ENCODE measurements at places on chromosomes 12 and 14.

GRCh38 chr14:94337274-94337673 is 14.1 kb upstream of the SERPINA6 start:
- no peak for DNase-seq

GRCh38 chr12:128567730-128568129 is 256.0 kb downstream of the SLC15A4 start:
- no peak for DNase-seq

- DNase-seq, result no peak
Measured at GRCh38 chr14:46137786-46138185, 513.8 kb downstream of the RPL10L start.

DNA sequence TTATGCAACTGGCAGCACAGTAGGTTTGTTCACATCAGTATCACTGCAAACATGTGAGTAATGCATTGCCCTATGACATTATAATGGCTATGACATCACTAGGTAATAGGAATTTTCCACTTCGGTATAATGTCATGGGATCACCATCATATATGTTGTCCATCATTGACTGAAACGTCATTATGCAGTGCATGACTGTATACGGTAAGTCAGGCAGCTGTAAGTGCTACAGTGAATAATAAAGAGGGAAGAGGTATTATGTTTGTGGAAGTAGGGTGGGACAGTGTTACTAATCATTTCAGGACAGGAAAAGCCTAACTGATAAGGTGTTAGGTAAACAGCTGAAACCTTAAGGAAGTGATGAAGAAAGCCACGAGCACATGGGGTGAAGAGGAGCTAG is 68.1 kb downstream of the ANO4 start:
- DNase-seq, result peak; percentile 34

GRCh38 chr12:100234591-100235304 is 32.1 kb downstream of the DEPDC4 start:
- DNase-seq, result peak; percentile 76

- no peak for DNase-seq
Measured at GRCh38 chr14:103724116-103724515, 8.5 kb downstream of the ZFYVE21 start.

DNA sequence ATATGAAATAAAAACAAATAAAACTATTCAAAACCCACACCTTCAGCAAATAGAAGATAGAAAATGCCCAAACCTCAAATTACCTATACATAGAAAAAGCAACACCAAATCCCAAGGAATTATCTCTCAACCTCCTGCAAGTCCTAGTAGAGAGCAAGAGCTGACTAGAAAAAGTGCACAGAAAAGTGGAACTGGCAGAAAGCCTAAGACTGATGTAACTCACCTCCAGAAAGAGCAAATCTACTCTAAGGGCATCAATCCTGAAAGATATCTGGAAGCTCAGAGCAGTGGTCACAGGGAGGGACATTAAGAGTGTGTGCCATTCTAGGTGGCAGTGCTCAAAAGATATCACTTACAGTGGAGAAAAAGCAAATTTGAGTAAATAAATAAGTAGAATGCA is 62.1 kb upstream of the PLEKHG7 start:
- DNase-seq, result peak; percentile 21

GRCh38 chr12:1502379-1502720 is 92.0 kb downstream of the FBXL14 start:
- peak; percentile 20 for DNase-seq

DNA sequence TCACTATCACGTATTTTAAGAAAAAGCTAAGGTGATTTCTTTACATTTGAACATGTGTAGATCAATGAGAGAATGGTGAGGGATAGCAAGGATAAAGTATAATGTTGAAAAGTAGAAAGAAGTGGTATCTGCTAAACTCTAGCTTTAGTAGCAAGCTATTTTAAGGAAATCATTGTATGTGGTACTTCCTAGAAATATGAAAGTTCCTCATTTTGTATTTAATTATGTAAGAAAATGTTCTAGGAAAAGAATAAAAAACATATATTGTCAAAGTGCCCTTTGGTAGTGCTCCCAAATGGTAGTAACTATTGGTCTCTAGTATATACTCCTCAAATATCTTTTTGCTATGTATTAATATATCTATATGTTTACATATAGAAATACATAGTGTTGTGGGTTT is 35.7 kb downstream of the RAB21 start:
- no peak for DNase-seq

DNA sequence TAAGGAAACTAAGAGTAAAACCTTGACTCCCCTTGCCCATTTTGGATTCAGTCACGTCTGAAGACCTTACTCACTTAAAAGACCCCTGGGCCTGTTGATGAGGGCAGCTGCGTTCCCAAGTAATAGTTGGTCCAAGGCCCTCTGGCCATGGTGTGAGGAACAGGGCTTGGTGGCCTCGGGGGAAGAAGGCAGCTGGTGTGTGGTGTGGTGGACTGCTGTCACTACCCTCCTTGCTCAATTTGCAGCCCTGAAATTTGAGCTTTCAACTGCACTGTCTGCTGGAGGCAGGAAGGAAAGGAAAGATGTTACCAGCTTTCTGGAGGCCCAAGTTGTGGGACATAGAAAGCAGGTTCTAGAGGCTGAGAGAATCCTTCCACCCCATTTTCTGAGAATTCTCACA is 128.2 kb downstream of the SLC38A6 start:
- peak; percentile 52 for DNase-seq

GRCh38 chr14:54040846-54041245 is 84.2 kb upstream of the BMP4 start:
- no peak for DNase-seq

DNA sequence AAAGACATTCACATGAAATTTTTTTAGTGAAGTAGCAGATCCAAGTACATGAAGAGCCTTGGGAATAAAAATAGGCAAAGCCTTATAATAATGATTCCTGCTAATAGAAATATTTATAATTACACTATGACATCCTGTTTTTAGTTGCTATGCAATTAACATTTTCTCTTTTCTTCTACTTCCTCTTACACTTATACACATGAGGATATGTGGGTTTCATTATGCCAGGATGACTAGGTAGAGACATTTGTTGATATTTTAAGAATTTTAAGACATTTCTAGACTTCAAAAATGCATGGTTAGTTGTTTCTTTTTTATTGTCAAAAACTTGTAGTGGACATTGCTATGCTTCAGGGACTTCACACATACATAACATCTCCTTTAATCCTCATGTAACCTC is 326.8 kb downstream of the SYT1 start:
- no peak for DNase-seq

GRCh38 chr12:78062786-78063185 is 232.1 kb downstream of the NAV3 start:
- peak; percentile 19 for DNase-seq

DNA sequence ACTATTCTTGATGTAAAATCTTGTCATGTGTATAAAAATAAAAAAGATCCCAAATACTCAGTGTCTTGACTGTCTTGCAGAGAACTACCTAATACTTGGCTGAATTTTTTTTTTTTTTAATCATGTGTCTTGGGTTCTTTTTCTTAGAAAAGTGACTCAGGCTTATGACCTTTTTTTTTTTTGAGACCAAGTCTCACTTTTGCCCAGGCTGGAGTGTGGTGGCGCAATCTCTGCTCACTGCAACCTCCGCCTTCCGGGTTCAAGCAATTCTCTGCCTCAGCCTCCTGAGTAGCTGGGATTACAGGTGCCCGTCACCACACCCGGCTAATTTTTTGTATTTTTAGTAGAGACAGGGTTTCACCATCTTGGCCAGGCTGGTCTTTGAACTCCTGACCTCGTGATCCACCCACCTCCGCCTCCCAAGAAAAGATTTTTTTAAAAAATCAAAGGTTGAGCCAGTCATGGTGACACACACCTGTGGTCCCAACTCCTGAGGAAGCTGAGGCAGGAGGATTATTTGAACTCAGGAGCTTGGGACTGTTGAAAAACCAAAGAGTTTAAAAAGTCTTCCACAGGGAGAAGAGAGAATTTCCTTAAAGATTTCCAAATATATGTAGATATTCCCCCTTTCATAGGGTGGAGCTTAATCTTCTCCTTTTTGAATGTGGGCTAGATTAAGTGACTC is 17.7 kb upstream of the TDG start:
- DNase-seq, result no peak

DNA sequence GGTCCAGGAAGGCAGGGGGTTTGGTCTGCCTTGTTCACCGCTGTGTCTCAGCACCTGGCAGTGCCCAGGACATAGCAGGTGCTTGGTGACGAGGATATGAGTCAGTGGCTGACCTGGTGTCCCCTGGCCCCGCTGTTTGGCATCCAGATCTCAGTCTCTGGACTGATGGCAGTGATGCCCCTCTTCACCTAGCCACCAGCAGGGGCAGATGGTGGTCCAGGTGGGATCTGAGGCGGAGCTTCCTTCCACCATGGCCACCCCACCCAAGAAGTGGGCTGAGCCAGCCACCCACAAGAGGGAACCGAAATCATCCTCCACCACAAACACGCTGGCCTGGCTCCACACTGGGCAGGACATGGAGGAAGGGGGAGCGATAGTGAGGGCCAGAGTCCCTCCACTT is 16.1 kb upstream of the SH2B3 start:
- DNase-seq, result no peak

- no peak for DNase-seq
Measured at GRCh38 chr12:114657597-114657920, 26.4 kb downstream of the TBX3 start.

- DNase-seq, result peak; percentile 98
Measured at GRCh38 chr12:122437656-122438121, 15.2 kb upstream of the CLIP1 start.

- DNase-seq, result no peak
Measured at GRCh38 chr12:10453156-10453555, at the start of gene KLRC1. TSS of gene KLRC1 (minus strand) at chr12:10453377. CDS start at chr12:10451156, 2,221 bp downstream.

GRCh38 chr14:104706733-104707607 is 17.1 kb upstream of the ADSS1 start:
- no peak for DNase-seq

DNA sequence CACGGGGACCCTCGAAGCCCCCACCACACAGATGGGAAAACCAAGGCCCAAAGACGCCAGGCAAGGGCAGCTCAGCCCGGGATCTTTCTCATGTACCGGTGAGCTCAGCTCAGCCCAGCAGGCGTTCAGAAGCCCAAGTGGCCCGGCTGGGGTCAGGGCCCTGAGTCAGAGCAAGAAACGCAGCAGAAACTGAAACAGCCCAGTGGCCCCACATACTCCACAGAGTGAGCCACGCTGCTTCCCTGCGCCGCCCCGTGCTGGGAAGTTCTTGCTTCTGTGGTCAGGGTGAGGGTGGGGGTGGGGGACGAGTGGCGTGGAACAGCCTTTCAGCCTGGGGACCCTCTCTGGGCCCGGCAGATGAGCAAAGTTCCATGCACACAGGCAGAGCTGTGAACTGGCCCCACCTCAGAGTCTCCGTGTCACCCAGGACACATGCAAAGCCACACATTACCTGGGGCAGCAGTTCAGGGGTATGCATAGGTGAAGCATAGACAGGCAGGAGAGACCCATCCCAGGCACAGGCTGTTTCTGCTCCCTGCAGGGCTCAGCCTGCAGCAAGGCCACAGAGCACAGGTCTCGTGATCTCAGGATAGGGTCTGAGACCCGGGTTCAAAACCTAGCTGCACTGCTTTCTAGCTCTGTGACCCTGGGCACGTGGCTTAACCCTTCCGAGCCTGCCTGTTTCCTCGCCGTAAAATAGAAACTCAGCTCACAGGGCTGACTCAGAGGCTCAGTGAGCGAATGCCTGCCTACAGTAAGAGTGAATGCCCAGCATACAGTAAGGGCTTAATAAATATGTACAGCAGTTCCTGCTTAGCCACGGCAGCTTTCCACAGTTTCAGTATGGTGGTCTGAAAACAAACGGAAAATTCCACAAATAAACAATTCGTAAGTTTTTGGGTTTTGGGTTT is 21.6 kb downstream of the NCOR2 start:
- DNase-seq, result no peak

DNA sequence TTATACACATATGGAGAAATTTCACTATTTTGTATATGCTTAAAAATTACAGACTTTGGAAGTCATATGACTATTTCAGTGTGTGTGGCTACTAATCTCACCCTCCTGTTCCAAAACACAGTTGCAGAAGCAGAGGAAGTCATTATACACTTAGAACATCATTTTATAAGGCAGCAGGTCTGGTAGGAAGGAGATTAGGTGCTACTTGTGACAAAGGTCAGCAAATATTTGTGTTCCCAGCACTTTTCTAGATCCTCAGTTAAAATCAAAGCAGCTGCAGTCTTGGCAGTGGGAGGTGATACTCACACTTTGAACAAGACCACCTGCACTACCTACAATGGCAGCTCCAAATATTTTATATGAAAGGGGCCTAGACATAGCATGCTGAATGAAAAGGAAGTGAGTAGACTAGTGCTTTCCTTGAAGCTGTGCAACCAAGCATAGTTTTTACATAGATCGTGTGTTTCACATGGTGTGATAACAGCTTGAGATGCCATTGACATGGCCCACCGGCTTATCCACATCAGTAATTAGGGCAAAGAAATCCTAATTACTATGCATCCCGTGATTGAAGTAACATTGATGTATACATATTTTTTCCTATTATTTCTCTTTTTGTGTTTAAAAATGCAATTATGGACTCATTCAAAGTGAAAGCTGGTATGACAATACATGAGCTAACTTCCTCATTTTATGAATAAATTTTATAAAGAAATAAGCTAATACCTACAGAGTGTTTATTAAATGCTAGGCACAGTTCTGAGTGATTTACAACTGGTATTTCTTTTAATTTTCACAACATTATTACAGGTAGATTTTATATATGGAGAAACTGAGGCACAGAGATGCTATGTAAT is 5.3 kb downstream of the GYS2 start:
- DNase-seq, result no peak

DNA sequence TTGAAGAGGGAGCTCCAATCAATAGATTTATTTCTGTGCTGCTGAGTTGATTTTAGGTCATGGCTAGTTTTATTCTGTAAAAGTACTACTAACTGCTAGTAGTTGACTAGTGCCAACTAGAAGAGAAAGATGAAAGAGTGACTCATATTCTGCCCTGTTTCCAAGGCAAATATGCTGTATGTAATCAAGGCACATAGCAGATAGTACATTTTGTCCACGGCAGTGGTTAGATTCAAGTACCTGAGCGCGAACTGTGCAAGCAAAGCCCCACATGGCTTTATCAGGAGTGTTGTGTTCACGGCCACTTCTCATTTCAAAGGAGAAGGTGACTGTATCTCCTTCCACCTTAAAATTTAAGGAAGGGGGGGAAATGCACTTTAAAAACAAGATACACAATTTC is 126.8 kb downstream of the TRAFD1 start:
- no peak for DNase-seq

DNA sequence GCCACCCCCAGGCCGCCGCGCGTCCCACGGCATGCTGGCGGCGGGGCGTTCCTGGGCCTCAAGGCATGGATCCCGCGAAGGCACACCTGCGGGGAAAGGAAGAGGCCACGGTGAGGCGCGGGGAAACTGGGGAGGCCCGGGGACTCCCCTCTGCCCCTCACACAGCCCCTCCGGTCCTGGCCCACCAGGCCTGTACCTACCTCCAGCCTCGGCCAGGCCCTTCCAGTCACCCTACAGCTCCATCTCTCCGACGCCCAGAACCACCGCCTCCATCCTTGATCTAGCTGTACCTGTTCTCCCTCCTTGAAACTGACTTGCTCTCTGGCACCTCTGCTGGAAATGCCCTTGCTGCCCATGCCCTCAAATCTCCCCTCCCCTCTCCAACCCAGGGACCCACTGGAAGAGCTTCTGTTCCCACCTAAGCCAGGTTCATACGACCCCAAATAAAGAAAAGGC is 1.7 kb downstream of the ANKRD9 start:
- DNase-seq, result peak; percentile 20

- DNase-seq, result no peak
Measured at GRCh38 chr14:65745396-65746190, 333.1 kb downstream of the FUT8 start.

GRCh38 chr12:125124320-125124966 is 59.2 kb downstream of the AACS start:
- DNase-seq, result no peak

Data from NCI-H69 (cell line).